ENCODE measurements at places on chromosomes 2 and 18. TPM values are rescaled to one million over a fixed set of nuclear protein-coding genes. Genes with fewer than 3 reads are reported as not detected.

DNA sequence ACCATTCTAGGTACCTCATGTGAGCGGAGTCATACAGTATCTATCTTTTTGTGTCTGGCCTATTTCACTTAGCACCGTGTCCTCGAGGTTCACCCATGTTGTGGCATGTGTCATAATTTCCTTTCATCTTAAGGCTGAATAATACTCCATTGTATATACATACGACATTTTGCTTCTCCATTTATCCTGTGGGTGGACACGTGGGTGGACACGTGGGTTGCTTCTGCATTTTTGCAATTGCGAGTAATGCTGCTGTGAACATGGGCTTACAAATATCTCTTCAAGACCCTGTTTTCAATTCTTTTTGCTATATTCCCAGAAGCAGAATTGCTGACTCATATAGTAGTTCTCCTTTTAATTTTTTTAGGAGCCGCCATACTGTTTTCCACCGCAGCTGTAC is 243.6 kb upstream of the EPAS1 start:
- no peak for DNase-seq
- H3K36me3 ChIP-seq: peaks cover 9% of the 10 kb centered on the region
- H3K4me3 ChIP-seq: no peak overlapping the region

- no peak for DNase-seq
- peaks cover 55% of the 10 kb centered on the region for H3K27me3 ChIP-seq
- H3K4me1 ChIP-seq: no peaks in the 10 kb centered on the region
- no peak overlapping the region for H3K27ac ChIP-seq
Observed at GRCh38 chr2:233338812-233339368, 15.4 kb upstream of the DGKD start.

RESP18 gene
- not detected for total RNA-seq

GRCh38 chr2:69471793-69472192 is 34.6 kb upstream of the NFU1 start:
- DNase-seq: no peak
- no peaks in the 10 kb centered on the region for H3K36me3 ChIP-seq
- no peak overlapping the region for H3K4me3 ChIP-seq
- H3K27me3 ChIP-seq: no peaks in the 10 kb centered on the region
- H3K4me1 ChIP-seq: no peaks in the 10 kb centered on the region
- H3K27ac ChIP-seq: no peak overlapping the region

SNORC gene
- 3.0 TPM for total RNA-seq

NEUROD1 gene
- total RNA-seq: 2.5 TPM

KLHL30 gene
- 0.25 TPM for total RNA-seq
